AG08395 (cell line): ENCODE measurements at places on chromosomes 1 and 21.
A peak's percentile ranks its signal among the peaks of the same experiment; 100 is the strongest.

DNA sequence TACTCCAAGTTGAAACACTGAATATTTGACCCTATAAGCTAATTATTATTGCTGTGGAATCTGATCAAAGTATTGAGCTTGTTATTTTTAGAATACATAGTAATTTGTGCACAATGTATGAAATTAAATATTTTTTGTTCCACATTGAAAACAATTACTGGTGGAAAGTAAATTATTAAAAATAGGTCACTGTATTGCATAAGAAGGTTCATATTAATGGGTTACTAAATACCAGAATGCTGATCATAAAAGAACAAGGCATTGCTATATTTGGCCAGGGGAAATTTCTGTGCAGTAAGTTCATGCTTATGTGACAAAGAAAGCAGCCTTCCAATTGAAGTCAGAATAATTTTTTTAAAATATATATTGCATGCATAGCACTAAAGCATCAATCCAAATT is 159.4 kb downstream of the TPR start:
- no peak for DNase-seq

GRCh38 chr1:21685946-21686678 is 17.0 kb upstream of the RAP1GAP start:
- DNase-seq, result no peak

- no peak for DNase-seq
These were observed 11.8 kb downstream of the TFF2 start for GRCh38 chr21:42338729-42339715.

DNA sequence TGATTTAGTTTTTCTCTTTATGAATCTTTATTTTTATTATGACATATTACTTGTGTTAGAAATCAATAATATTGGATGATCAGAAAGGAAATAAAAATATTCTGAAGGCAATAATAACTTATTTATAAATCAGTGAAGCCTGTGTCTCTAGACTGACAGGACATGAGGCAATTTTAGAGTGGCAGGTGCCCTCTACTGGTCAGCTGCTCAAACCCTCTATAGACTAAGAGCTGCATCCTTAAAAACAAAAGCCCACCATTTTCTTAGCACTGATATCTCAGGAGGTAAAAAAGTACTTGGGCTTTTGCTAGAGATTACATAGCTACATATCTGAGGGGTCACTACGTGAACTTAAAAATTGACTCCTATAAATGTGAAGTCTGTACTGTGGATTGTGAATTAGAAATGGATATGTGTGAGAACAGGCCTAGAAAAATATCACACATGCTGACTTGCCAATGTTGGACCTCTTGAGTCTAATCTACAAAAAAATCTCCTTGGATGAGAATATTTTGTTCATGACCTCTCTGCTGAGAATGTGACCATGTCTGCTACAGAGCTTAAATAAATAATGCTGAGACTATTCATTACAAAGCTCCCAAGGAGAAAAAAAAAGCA is 597.9 kb upstream of the ADAMTS5 start:
- peak; percentile 48 for DNase-seq

DNA sequence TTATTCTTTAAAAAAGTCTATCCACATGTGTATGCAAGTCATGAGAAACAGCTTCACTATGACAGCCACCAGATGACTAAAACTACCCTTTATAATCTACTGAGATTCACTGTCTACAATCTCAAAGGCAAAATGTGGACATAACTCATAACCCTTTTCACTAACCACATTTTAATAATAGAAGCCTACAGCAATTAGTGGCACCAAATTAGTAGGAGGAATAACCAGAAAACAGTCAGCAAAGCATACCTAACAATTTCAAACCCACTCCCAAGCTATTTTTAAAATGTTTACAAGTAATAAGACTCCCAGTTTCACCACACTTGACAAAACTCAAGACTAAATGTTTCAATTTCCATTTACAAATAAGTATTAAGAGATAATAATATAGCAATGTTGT is 442.9 kb downstream of the PTPRC start:
- DNase-seq, result no peak

GRCh38 chr1:25804244-25804963 is 4.4 kb downstream of the SELENON start:
- DNase-seq, result no peak

DNA sequence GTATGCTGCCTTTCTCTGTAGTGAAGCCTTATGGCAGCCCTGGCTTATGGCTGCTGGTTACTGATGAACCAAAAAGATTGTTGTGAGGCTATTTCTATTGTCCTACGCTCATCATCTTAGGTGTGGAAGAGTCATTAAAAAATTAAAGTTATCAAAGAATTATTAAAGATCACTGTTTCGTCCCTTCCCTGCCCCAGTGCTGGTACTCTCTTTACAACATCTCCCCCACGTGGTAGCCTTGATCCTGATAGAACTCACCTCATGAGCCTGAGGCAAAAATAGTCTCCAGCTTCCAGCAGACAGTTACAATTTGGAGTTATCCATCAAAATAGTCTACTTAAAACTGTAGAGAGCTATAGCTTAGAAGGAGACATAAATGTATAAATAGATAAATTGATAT is 201.5 kb downstream of the S1PR1 start:
- DNase-seq, result peak; percentile 6

DNA sequence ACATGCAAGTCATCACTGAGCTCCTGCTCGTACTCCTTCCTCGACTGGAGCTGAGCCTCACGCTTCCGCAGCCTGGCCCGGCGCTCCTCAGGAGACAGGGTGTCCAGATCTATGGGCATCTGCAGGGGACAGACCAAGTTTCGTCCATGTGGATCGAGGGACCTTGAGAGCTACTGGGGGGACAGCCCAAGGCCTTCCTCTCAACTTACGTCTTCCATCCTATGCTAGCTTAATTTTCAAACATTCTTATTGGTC is 2.4 kb downstream of the MRPL55 start:
- DNase-seq, result no peak

GRCh38 chr1:201751872-201752271 is 77.1 kb upstream of the IPO9 start:
- DNase-seq, result no peak

DNA sequence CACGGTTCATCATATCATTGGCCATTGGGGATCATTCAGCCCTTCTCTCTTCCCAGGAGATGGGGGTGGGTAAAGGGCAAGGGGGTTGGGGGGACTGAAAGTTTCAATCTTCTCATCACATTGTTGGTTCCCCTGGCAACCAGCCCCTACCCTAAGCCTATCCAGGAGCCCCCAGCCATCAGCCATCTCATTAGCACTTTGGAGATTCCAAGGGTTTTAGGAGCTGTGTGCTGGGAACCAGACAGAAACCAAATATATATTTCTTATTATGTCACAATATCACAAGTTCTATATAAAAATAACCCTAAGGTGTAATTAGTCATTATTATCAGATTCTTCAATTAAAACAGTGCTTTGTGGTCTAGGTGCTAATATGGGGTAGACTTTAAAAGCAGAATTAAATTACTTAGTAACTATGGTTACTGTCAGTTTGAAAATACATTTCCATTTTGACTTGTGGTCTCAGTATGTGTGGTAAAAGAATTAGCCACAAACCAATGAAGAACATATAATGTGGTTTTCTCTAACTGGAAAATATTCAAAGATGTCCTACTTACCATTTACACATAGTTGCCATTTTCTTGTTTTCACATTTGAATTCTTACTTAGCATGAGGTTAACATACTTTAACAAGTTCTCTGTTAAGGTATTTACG is 28.1 kb downstream of the IL23R start:
- DNase-seq, result no peak

DNA sequence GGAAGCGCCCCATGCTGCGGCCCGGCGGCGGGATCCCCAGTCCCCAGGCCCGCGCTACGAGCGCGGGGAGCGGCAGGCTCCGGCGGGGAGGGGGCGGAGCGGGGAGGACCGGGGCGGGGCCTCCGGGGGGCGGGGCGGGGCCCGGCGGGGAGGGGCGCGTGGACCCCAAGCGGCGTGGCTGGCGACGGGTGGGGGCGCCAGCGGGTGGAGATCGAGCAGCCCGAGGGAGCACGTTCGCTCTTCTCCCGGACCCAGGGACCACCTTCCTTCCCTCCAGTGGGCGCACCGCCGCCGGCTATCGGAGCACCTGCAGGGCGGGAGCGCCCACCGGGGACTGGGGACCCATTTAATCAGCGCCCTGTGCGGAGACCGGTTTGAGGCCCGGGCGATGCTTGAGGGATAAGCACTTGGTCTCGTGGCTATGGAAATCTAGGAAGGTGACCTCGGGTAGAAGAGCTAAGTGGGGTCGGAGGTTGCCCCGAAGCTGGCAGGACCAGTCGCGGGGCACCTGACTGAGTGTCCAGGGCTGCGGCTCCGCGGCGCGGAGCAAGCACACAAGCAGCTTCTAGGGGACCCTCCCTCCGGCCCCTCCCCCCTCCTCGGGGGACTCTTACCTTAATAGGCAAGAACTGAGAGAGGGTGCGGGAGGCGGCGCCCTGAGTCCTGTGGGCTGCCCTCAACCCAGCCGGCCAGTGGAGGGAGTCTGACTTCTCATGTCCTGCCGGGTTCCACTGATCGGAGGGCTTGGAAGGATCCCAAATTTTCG is at the start of gene TSPAN2:
Gene TSPAN2, minus strand, starts transcription at position 84 of the 766 bp plus-strand sequence. Its CDS starts 71 bp downstream, at position 13.
- DNase-seq, result peak; percentile 52

DNA sequence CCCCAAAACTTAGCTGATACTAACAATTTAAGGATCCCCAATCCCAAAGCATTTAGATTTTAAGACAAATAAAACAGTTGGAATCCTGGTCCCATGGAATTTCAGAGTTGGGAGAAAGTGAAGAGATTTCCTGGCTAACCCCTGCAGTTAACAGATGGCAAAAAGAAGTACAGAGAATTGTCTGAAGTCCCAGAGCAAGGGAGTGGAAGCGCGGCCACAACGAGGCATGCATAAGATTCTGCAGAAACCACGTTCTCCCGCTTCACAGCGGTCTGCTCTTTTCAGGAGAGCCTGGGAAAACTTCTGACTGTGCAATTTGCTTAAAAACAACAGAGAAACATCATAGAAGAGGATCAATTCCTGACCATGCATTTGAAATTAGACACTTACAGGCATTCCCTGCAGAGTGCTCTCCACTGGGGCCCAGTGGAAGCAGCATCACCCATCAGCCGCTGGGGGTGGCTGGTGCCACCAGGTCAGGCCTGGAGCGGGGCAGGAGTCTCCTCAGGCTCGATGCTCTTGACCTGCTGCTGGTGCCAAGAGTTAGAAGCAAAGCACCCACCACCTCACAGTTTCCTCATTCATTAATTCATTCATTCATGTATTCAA is 226.7 kb upstream of the POU3F1 start:
- no peak for DNase-seq

DNA sequence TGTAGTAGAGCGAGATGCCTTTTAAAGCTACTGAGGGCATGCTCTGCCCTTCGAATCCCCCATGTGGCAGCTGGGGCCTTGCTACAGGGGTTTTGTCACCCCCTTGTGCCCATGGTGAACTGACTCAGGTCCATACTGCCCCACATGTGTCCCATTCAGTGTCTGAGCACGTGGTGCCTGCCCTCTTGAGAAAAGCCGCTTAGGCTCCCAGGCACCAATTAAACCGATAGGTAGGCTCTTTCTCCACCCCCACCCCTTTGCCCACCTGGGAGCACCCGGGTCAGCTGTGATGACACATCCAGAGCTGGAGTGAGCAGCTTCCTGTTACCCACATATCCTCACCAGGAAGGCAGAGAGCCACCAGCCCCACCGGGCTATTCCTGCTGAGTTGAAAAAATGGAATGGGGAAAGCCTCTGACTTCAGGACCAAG is 30.5 kb downstream of the TMCC2 start:
- DNase-seq, result peak; percentile 34

- no peak for DNase-seq
These were observed 12.1 kb downstream of the SH3BGRL3 start for GRCh38 chr1:26291939-26292338.

DNA sequence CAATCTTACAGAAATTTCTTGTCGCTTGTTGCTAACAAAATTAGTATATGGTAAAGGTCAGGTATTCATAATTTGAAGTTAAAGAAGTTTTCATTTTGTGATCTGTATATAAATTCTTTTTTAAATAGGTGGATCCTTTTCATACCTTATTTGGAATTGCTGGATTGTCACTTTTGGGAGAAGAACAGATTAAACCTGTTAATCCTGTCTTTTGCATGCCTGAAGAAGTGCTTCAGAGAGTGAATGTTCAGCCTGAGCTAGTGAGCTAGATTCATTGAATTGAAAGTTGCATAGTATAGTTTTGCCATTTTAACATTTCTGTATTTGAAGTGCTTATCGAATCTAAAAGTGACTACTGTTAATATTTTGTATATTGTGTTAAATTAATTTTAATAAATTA is 2.3 kb upstream of the MSH4 start:
- DNase-seq, result no peak

DNA sequence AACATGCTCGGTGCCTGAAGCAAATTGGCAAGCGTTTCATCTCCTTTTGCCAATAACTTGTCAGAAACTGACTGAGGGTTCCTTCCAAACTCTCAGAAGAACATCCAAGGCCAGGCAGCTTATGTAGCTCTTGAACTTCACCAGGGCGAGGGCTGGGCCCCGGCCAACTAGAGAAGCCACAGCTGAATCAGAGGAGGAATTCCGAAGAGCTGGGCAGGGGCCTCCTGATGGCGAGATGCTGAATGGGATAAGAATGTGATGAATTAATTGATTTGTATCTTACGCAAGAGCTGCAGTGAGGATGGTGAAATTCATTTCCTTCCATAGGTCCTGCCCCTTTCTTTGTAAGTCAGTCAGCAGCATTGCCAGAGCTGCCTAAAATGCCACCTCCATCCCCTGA is 345.8 kb downstream of the KIF26B start:
- peak; percentile 93 for DNase-seq

GRCh38 chr1:236835491-236835890 is 40.4 kb downstream of the MTR start:
- no peak for DNase-seq

DNA sequence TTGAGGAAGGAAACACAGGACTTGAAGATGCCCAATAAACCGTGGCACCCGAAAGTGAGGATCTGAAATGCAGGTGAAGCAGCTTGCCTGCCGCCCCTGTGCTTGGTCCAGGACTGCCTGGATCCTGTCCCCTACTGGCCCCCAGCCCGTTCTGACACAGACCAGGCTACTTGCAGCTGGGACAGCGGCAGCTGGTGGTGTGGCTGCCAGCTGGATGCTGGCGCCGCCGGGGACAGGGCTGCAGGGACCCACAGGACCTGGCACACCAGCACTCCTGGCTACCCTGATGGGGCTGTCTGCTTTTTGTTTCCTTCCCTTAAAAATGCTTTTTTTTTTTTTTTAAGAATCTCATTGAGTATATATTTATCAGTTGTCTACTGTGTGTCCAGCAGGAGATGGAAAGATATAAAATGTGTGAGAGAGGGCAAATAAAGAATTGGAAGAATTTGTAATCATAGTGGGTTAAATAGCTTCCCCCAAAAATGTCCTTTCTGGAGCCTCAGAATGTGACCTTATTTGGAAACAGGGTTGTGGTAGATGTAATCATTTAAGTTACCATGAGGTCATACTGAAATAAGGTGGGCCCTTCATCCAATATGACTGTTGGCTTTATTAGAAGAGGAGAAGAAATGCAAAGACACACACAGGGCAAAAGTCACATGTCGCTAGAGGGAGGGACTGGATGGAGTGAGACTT is 165.6 kb downstream of the DSCAM start:
- DNase-seq, result no peak

DNA sequence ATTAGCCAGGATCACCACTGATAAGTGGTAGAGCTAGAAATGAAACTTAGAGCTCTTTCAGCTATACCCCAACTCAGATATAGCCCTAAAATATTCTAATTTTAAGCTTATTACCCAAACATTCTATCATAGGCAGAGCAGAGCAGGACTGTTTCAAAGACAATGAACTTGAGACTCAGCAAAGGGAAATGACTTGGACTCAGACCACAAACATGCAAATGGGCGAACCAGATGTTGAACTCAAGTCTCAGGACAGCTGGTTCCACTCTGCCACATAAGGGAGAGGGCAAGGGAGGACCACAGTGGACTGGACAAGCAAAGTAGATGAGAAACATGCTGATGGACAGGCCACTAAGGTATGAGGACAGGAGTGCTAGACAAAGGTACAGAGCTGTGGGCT is 315.3 kb downstream of the OMA1 start:
- peak; percentile 15 for DNase-seq
